Stomach (tissue), 19 donors: ENCODE measurements at places on chromosomes 4 and X.
A peak's percentile ranks its signal among the peaks of the same experiment; 100 is the strongest.

DNA sequence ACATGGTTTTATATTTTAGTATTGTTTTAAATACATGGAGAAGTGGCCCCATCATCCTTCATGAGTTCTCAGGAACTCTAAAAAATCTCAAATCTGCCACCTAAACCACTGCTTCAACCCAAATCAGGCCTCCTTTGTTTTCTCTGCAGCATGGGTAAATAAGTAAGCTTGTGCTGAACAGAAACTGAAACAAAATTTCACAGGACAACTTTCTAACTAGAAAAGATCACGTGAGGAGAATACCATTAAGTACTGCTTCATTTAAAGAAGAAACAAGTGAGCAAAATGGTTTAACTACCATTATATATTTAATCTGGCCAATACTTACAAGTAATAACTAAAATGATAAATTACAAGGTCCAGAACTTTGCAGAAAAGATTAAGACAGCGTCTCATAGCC, 2.5 kb downstream of the ARAP2 start:
- DNase-seq: no peak

- peak; percentile 86 for DNase-seq
These were observed 42.2 kb downstream of the SH2D1A start for GRCh38 chrX:124388562-124388961.

DNA sequence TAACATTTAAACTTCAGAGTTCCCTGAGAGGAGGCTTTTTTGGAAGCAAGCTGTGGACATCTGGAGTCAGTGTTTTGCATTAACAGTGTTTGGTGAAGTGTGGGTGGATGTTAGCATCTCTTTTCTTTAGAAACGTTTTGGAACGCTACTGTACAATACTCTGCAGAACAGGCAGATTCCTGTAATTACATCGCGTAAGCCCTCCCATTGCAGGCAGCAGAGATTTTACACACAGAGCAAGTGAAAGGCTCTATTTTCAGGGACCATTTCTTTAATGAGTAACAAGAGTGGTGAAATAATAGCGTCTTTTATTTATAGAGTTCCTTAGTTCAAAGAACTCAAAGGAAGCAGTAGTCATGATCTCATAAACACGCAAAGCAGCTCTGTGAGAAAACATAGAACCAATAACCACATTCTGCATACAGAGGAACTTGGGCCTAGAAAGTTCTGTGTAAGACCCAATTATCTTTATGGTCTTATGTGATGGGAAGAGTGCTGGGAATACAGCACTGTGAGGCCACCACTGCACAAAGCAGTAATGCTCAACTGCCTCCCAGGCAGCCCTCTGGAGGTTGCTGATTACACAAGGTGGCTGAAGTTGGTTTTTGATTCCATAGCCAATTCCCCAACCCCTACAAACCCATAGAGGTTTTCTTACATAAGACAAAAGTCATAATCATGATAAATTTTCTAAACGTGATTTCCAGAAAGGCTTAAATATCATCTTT, 298.7 kb upstream of the EPHA5 start:
- no peak for DNase-seq

DNA sequence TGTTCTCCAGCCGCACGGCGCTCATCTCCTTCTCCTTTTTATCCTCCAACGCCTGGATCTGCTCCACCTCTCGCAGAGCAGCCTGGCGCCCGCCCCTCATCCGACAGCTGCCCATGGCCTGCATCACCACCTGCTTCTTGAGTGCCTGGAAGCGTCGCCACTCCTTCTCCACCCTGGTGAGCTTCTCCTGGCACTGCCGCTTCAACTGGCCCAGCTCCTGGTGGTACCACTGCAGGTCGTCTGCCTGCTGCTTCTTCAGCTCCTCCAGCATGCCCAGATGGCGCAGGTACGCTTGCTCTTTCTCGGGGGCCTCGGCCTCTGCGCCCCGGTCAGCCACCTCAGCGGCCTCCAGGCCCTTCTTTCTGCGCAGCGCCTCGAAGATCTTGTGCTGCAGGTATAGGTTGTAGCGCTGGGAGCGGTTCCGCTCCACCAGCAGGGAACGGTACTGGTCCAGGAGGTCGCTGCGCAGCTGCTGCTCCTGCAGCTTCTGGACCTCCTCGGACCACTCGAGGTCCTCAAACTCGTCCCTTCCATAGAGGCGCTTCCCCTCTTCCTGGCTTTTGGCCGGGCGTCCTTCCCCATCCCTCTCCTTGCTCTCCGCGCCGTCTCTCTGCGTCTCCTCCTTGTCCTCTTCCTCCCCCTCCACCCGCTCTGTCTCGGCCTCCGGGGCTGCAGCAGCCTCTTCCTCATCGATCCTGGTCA, 1.2 kb upstream of the TADA2B start:
- DNase-seq: no peak

- no peak for DNase-seq
These were observed 130.3 kb downstream of the ATP10D start for GRCh38 chr4:47615385-47615784.

GRCh38 chr4:18954538-18954937, 933.0 kb upstream of the LCORL start:
- DNase-seq: no peak

DNA sequence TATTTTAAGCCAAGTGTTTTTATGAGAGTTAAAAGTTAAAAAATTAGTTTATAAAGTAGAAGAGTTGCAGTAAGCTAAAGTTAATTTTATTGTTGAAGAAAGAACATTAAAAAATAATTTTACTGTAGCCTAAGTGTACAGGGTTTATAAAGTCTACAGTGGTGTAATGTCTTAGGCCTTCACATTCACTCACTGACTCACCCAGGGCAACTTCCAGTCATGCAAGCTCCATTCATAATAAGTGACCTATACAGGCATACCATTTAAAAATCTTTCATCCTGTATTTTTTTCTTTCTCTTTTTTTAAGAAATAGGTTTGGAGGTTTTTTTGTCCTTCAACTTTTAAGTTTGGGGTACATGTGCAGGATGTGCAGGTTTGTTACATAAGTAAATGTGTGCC, 87.9 kb upstream of the NR3C2 start:
- DNase-seq: no peak

GRCh38 chrX:29090811-29091210, 503.6 kb downstream of the IL1RAPL1 start:
- peak; percentile 43 for DNase-seq
